ENCODE measurements at places on chromosomes 1 and 21.
A peak's percentile ranks its signal among the peaks of the same experiment; 100 is the strongest.

GRCh38 chr1:164928232-164928812 lies 369.3 kb downstream of the PBX1 start:
- DNase-seq = no peak

DNA sequence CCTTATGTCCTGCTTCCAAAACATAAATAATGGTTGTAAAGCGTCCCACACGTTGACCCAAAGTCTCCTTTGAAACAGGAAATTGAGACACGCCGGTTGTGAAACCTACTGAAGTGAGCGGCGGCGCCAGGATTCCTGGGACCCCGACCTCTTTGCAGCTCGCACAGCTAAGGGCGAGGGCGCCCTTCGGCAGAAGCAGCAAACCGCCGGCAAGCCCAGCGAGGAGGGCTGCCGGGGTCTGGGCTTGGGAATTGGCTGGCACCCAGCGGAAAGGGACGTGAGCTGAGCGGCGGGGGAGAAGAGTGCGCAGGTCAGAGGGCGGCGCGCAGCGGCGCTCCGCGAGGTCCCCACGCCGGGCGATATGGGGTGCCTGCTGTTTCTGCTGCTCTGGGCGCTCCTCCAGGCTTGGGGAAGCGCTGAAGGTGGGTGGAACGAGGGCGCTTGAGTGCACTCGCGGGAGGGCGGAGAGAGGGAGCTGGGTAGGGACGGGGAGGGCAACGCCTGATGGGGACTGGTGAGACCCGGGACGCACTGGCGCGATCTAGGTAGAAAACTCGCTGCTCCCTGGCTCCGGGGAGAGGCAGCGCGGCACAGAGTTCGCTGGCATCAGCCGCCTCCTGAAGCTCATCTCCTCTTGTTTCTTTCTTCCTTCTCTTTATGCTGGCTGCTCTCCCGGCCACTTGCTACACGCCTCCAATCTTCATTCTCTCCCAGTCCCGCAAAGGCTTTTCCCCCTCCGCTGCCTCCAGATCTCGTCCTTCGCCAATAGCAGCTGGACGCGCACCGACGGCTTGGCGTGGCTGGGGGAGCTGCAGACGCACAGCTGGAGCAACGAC lies at the start of gene CD1D:
TSS of gene CD1D (plus strand) at position 155 of the 836 bp plus-strand sequence. CDS start at position 362, 207 bp downstream.
- DNase-seq = no peak

GRCh38 chr1:41939194-41939593 lies 20.5 kb upstream of the HIVEP3 start:
- no peak for DNase-seq

DNA sequence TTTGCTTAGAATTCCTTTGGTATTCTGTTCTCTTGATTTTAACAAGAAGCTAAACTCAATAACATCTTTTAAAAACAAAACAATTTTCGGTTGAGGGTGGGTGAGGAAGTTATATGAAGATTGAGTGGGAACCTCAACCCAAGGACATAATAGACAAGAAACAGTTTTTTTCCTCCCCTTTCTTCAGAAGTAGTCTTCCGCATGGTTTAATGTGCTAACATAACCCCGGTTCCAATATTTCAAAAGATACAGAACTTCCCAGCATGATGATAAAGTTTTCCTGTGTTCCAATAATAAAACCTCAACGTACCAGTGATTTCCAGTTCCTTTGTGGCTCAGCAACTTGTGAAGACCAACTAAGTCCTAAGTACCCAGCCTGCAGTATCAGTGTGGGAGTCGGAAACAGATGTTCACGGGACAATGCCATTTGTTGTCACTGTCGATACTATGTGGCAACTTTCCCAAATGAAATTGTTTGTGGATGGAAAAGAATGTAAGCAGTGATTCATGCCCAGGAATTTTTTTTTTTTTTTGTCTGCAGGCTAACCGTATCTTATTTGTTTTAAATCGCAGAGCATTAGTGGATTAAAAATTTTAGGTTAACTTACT lies 48.5 kb downstream of the NR5A2 start:
- peak; percentile 75 for DNase-seq

- DNase-seq = no peak
Observed at GRCh38 chr21:41653243-41653953, 113.5 kb downstream of the RIPK4 start.

- no peak for DNase-seq
Observed at GRCh38 chr1:90435351-90435750, 281.8 kb downstream of the BARHL2 start.

DNA sequence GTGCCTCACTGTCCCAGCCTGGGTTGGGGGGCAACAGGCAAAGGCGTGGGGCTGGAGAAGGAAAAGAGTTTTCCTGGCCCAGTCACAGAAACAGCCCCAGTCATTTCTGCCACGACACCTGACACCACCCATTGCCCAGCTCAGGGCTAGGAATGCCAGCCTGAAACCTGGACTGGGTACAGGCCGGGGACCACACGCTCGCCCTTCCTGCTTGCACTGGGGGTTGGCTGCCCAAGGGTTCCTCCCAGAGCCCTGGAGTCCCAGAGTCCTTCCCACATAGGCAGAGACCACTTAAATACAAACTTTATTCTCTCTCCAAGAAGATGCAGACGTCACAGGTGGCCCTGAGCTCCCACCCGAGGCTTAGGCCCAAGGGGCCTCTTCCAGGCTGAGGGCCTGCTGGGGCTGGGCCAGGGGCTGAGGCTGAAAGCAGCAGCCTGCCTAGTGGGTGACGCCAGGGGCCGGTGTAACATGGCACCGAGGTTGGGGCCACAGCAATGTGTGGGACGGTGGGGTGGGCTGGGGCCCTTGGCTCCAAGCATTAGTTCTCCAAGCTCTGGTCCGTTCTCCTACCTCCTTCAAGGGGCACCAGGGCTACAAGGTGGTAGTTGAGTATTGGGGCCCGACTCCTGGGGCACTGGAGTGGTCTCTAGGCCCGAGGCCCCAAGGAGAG lies 1.6 kb downstream of the TMEM52 start:
- no peak for DNase-seq

DNA sequence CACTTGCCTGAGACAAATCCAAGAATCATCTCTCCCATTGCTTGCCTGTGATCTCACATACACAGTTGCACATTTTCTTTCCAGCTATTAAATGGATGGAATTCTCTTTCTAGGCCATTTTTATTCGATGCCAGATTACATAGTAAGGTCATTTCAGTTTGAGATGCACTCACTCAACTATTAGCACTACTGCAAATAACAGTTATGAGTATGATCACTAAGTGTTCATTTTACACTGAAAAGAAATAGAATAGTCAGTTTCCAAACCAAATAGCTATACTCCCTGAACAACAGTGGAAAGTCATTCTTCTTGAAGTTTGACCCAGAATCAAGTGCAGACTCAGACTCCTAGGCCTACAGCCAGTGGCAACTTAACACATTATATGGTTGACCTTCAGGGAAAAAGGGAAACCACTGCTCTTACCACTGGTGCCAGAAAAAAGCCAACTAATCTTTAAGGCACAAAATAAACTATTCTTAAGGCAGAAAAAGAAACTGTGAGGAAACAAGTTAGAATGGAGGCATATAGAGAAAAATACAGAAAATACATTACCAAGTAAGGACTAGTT lies 31.5 kb downstream of the WNT2B start:
- DNase-seq = no peak

DNA sequence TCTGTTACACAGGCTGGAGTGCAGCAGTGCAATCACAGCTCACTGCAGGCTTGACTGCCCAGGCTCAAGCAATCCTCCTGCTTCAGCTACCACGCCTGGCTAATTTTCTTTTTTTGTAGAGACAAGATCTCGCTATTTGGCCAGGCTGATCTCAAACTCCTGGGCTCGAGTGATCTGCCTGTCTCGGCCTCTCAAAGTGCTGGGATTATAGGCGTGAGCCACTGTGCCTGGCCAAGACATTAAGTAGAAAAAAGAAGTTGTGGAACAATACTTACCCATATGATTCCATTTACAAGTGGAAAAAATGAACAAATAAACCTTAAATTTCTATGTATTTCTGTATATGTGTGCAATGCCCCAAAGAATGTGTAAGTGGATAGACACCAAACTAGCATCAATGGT lies 30.3 kb upstream of the ID3 start:
- no peak for DNase-seq

- DNase-seq = no peak
Observed at GRCh38 chr1:33460947-33461629, 11.4 kb upstream of the ZSCAN20 start.

GRCh38 chr1:61130338-61131000 lies 48.1 kb downstream of the NFIA start:
- no peak for DNase-seq

- no peak for DNase-seq
Observed at GRCh38 chr1:168959382-168959781, 147.1 kb upstream of the ATP1B1 start.

- DNase-seq = no peak
Observed at GRCh38 chr1:170544624-170545023, 12.7 kb downstream of the GORAB start.

- DNase-seq = no peak
Observed at GRCh38 chr1:27596261-27596660, 7.7 kb downstream of the AHDC1 start.

DNA sequence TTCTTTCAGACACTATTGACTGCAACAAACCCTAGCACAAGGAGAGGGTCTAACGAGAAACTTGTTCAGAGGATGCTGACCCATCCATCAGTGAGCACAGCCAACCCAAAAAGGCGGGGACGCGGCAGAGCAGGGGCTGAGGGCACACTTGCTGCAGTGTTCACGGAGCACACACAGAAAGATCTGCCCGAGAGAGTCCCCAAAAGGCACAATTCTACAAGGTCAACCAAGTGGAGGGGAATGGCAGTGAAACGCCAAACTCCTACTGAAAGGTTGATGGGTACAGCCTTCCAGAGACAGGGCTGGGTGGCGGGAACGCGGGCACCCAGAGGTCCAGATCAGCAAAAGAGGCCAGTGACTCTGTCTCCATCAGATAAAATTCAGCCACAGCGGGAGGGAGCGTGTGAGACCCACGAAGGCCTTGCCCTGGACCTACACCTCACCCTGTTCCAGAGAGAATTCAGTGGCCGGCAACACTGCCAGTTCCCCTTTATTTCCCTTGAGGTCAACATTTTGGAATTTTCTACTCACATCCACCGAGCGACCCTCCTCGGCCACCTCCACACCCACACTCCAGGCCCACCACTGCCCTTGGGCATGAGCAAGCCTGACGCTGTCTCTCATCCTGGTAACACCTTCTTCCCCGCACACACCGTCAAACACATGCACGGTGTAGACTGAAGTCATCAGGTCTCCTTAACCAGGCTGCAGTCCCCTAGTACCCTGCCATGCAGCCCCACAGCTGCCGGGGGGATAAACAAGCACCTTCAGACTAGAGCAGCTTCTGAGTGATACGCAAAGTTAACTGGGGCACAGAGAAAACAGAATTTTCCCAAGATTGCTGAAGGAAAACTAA lies 5.5 kb downstream of the GNG4 start:
- DNase-seq = no peak

DNA sequence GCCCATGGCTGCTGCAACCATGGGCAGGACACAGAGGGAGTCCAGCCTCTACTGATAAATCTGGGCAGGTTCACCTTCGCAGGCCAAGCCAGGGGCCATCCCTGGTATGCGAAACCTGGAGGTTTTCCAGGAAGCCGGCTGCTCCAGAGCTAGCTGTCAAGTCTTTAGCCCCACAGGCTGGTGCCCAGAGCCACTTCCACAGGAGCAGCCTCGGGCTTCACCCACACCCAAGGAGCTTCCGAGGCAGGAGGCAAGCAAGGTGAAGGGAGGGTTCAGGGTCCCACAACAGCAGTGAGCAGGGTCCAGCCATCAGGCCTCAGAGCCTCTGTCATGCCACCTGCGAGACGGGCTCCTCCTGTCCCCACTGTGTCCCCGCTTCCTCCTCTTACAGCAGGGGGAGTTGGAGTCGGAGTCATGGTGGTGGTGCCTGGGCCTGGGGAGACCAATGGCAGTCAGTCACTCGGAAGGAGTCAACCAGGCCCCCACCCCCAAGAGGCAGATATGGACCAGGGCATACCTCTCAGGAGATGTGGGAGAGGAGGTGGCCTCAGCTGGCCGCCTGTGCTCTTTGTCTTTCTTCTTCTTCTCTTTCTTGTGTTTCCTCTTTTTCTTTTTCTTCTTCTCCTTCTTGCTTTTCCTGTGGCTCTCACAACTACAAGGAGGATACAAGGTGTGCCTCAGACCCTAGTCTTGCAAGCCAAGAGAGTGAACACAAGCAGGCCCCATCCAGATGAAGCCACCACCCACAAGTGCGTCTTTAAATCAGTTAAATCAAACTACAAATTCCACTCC lies 2.1 kb downstream of the C1orf35 start:
- DNase-seq = no peak

GRCh38 chr21:31599013-31599412 lies 60.5 kb upstream of the SOD1 start:
- DNase-seq = no peak

- no peak for DNase-seq
Observed at GRCh38 chr1:46689897-46690296, 18.2 kb downstream of the TEX38 start.

- no peak for DNase-seq
Observed at GRCh38 chr1:182725259-182726255, 41.2 kb upstream of the RGS8 start.

DNA sequence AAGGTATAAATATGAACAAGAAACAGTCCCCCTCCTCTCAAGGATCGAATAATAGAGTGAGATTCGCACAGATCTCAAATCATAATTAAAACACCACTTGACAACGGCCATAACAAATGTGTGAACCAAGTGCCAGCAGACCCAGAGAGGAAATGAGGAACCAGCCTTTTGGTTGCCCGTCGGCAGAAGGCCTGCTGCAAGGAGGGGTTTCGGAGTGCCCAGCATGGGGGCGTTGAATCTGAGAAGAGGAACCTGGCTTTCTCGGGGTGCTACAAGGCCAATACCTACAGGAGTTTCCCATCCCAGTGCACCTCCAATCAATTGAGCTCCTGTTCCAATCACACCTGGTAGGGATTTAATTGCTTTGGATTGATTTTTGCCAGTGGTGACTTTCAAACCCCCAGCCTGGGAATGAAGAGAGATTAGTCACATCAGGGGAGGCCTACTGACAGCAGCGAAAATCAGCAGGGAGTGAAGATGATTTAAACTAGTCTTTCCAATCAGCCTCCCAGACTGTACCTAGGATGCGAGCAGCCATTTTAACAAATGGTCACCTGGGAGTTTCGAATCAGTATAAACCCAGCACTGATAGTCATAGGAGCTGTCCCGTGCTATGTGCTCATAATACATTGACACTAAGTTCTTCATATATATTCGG lies 263.8 kb downstream of the KAZN start:
- no peak for DNase-seq

DNA sequence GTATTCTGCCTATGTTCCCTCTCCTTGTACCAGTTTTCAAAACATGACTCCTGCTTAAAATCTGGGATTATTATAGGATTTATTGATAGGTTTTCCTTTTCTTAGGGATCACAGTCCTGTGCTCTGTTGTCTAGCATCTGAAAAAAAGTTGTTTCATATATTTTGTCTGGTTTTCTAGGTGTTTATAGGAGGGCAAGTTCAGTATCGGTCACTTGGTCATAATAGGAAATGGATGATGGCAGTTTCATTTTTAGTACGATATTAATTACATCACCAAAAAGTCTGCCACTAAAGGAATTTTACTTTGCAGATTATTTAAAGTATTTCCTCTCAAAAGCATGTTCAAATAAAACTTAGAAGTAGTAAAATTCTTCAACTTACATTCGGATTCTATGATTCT lies 94.4 kb downstream of the RASAL2 start:
- no peak for DNase-seq

- peak; percentile 13 for DNase-seq
Observed at GRCh38 chr21:42125571-42126544, 54.7 kb downstream of the UMODL1 start.

Measured in COLO829 (cell line).